ENCODE measurements at places on chromosomes 13 and 19. TPM values are rescaled to one million over a fixed set of nuclear protein-coding genes. Genes with fewer than 3 reads are reported as not detected.

The TTC9B gene
- not detected for total RNA-seq

The SHISA7 gene
- total RNA-seq: not detected

The YJEFN3 gene
- 0.57 TPM for total RNA-seq

The RHPN2 gene
- 15.3 TPM for total RNA-seq

The CNOT3 gene
- total RNA-seq: 11.9 TPM

The CDX2 gene
- total RNA-seq: not detected

The OVOL3 gene
- not detected for total RNA-seq
